IPS DF 6.9 (cell line): ENCODE measurements at places on chromosomes 1 and 21.
A peak's percentile ranks its signal among the peaks of the same experiment; 100 is the strongest.

DNA sequence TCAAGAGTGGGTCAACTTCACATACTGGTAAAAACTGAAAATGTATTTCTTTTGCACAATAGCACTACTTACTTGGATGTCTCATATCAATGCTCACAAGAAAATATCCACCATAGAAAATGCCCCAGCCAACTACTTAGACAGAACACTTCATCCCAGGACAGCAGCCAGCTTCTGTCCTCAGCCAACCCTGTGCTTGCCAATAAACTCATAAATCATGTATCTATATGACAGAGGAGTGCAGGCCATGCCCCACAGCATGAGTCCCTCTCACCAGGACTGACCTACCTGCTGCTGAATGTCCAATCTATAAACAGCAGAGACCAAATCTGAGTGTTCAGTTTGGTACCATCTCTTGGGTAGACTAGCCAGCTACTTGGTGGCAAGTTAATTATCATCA, 179.3 kb downstream of the OMA1 start:
- no peak for DNase-seq

GRCh38 chr1:41656068-41656467, 171.6 kb upstream of the EDN2 start:
- DNase-seq, result no peak

- DNase-seq, result peak; percentile 52
These were observed 160.2 kb upstream of the COA6 start for GRCh38 chr1:234212764-234213657.

DNA sequence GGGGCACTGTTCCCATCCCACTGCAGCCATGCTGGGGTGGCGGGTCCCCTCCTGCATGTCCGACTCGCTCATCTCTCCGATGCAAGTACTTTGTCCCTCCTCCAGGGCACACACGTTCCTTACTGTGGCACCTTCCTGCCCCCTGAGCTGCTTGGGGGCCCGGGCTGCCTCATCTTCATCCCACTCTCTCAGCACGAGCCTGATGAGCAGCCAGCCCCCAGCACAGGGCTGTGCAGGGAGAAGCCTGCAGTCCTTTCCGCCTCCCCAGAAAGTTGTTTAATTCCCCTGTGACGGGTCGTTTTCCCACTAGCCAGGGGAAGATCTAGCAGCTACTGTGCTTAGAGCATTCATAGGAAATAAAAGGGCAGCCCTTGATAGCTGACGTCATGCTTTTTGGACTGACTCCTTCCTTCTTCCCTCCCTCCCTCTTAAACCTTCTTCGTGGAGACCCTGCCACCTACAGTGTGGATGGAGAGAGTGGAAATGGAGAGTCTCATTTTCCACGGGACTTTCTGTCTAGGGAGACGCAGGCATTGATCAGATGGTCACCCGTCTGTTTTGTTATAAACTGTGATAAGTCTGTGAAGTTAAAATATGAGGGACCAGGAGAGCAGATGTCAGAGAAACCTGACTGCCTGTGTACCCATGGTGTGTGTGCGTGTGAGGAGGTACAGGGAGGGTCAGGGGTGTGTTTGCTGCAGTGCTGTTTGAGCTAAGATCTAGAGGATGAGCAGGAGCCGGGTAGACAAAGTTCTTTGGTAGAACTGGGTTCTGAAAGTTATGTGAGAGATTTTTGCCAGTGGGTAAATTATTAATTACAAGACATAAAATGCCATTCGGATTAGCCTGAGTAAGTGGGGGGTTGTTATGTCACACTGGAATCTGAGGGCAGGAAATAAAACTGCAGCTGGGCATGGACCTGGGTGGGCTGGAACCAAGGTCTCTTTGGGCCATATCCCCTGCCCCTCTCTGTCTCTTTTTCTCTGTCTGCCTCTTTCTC, 34.3 kb downstream of the GPR137B start:
- DNase-seq, result no peak

DNA sequence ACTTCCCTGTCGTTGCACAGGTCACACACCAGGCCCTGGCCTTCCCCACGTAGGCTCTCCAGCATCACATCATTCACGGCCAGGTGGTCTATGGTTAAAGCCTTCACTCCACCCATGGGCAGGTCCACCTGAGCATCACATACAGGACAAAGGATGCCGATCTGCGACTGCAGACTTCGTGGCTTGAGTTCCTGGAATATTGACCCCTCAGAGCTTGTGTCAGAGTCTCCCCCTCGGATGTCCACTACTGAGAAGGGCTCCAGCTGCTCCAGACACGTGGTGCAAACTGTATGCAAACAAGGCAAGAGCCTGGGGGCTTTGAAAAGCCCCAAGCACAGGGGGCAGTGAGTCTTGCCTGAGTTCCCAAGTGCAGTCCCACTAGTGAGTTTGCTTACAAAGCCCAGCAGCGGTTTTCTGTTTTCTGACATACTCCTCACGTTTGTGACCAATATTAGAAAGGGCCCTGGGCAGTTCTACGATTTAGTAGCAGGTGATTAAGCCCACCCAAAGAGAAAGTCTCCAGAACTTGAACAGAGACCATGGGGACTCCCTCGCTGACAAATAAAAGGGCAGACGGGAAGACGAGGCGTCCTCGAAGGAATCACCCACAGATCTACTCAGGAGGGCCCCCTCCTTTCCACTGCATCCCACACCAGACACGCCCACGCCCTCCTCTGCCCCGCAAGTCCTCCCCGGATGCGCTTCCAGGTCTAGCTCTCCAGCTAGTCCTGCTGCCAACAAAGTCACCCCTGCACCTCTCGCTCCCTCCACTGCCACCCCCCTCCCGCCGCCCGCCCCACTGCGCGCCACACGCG, 568 bp downstream of the TRIM45 start:
- DNase-seq, result no peak
